ENCODE measurements at places on chromosomes 5 and 9. TPM values are rescaled to one million over a fixed set of nuclear protein-coding genes. Genes with fewer than 3 reads are reported as not detected.

Gene PLAC8L1
- total RNA-seq = not detected

Gene GRIA1
- not detected for total RNA-seq

Gene C5orf58
- not detected for total RNA-seq

Gene CARTPT
- total RNA-seq = not detected

Gene CD14
- total RNA-seq = not detected

Gene PLCXD3
- total RNA-seq = under 0.01 TPM

Gene INSYN2B
- 1.5 TPM for total RNA-seq

Gene C9orf153
- total RNA-seq = not detected

Gene PPP3R2
- total RNA-seq = not detected

Gene INSL6
- total RNA-seq = not detected

Gene IRX2
- 6.1 TPM for total RNA-seq

Gene NOL6
- 25.7 TPM for total RNA-seq

Gene EGFLAM
- total RNA-seq = under 0.01 TPM

Gene RGS14
- total RNA-seq = 30.2 TPM

Gene ACER2
- 13.4 TPM for total RNA-seq

Gene OR1J2
- not detected for total RNA-seq

Gene MFAP3
- total RNA-seq = 72.1 TPM

Gene WDR38
- total RNA-seq = not detected

Gene GSN
- 591 TPM for total RNA-seq

Gene PAPPA
- 2.5 TPM for total RNA-seq

Gene PCDHGB2
- 0.35 TPM for total RNA-seq

Gene SLC34A1
- not detected for total RNA-seq

Gene SPATA31E1
- not detected for total RNA-seq

Gene SERF1B
- 28.0 TPM for total RNA-seq

Gene GGTA1
- total RNA-seq = not detected

Gene FGF1
- 0.15 TPM for total RNA-seq

Gene ADGRD2
- not detected for total RNA-seq

Gene WNT8A
- not detected for total RNA-seq

Gene SYK
- 11.8 TPM for total RNA-seq

Gene SLC36A2
- total RNA-seq = not detected

Gene PCDHA5
- total RNA-seq = not detected

Gene TMEM8B
- 0.69 TPM for total RNA-seq

Gene STC2
- 41.0 TPM for total RNA-seq

Gene PCDHA1
- total RNA-seq = 0.35 TPM

Gene PRSS3
- 1.6 TPM for total RNA-seq

Gene FRRS1L
- total RNA-seq = not detected

Data from renal cortical epithelial cell (primary cell).